ENCODE measurements at places on chromosomes 11 and 22. TPM values are rescaled to one million over a fixed set of nuclear protein-coding genes. Genes with fewer than 3 reads are reported as not detected.

GRCh38 chr11:70631624-70632047 lies 233.3 kb downstream of the CTTN start:
- no peak for DNase-seq

- no peak for DNase-seq
Observed at GRCh38 chr11:15499674-15500073, 385.0 kb downstream of the INSC start.

GRCh38 chr22:32005453-32005852 lies 37.6 kb upstream of the SLC5A1 start:
- no peak for DNase-seq

DNA sequence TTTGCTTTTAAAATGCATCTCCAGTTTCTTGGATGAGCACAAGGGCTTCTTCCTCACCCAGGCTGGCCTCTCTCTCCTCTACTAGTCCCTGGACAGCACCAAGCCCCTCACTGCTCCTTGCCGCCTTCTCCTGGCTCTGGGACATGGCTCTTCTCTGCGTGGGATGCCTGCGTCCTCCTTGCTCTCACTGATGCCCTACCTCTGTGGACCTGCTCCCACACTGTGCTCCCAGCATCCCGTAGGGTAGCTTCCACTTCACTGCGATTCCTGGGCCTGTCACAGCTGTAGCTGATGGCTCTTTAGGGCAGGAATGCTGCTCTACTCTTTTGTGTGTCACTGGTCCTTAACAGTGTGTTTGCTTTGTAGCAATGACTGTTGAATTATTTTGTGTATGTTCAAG lies 136.3 kb downstream of the SNX19 start:
- DNase-seq = no peak

GRCh38 chr11:105673089-105673488 lies 63.2 kb downstream of the GRIA4 start:
- DNase-seq = peak; percentile 72

DNA sequence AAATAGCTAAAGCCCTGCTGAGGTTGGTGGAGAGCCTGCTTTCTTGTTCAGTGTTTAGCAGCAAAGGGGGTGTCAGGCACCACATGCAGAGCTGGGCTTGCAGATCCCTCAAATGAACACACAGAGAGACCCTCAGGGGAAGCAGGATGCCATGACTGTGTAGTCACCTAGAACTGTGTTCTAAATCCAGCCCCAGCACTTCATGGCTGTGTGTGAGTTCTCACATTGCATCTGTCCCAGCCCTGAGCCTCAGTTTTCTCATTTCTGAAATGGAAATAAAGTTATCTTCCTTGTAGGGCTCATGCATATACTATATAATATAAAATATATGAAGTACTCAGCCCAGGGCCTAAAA lies 47.1 kb downstream of the CWC15 start:
- DNase-seq = no peak

The DDB1 gene
- total RNA-seq = 356 TPM

The OR5T2 gene
- not detected for total RNA-seq

The GRIA4 gene
- not detected for total RNA-seq
